ENCODE measurements at places on chromosomes 4 and X.

DNA sequence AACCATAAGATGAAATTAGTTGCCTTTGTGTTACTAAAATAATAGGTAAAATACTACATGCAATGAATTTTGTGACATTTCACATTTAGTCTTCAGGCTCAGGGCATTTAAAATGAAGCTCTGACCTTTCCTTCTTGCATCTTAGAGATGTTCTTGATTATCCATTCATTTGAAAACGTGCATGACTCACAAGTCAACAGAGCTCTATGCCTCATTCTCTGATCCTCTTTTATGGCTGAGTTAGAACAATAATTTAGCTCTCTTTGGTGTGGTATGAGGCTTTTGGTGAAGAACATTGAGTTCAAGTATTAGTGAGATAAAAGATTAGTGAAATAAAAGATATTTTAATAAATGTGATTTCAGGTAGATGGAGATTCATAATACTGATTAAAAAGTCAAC lies 66.5 kb downstream of the TIGD2 start:
- DNase-seq, result no peak

DNA sequence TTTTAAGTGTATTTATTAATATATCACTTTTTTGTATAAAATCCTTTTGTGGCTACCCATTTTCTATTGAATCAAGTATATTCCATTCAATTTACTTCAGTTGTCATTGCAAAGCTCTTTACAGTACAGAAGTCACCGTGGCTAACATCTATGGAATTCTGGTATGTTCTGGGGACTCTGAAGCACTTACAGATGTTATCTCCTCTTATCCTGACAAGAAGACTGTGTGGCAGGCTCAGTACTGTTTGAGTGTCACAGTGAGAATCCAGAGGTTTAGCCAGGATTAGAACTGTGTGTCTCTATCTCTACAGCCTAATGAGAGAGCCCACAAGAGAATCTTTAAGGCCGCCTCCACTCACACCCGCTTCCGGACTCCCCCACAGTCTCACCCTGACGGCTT lies 78.2 kb upstream of the SORBS2 start:
- no peak for DNase-seq

DNA sequence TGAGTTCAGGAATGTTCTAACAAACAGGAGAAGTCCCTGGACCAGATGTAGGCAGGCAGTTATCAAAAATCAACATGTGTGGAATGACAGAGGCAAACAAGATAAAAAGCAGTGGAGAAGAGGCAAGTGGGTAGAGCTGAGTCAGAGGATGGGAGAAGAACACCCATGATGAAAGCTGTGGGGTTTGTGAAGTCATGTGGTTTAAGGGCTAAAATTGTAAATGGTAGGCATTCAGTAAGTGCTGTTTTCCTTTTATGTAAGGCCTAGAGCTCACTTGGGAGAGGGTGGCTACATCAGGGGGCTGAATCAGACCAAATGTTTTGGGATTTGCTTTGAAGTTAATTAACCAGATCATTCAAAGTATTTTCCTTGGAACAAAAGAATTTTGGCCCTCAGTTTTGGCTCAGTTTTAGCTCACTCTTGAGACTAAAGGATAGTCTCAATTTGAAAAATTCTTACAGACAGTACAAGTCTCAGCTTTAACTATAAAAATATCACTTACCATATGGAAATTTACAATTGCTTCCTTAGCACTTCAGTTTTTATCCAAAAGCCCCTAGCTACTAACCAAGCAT lies 114.5 kb upstream of the PCDH7 start:
- DNase-seq, result no peak

- DNase-seq, result no peak
Observed at GRCh38 chr4:172489861-172490260, 676.7 kb downstream of the GALNTL6 start.

- peak; percentile 83 for DNase-seq
Observed at GRCh38 chr4:78602334-78602733, 50.8 kb downstream of the ANXA3 start.

DNA sequence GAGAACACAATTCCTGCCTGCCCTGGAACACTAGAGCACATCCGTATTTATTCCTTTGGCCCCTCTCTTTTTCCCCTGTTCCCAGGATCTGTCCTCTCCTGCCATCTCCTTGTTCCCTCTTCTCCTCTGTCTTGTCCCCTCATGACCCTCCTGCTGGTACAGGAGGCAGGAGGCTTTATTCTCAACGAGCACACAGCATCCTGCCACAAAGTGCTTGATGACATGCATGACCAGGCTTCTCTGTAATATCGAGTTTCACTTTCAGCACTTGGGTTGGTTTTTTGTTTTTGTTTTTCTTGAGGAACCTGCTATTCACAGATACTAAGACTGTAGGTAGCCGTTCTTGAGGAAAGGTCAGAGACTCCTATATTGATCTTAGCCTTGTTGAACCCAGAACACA lies 35.3 kb downstream of the NALF2 start:
- no peak for DNase-seq

GRCh38 chrX:77693594-77693993 lies 92.4 kb downstream of the ATRX start:
- no peak for DNase-seq

GRCh38 chrX:147738265-147738664 lies 173.5 kb upstream of the FMR1 start:
- DNase-seq, result no peak

DNA sequence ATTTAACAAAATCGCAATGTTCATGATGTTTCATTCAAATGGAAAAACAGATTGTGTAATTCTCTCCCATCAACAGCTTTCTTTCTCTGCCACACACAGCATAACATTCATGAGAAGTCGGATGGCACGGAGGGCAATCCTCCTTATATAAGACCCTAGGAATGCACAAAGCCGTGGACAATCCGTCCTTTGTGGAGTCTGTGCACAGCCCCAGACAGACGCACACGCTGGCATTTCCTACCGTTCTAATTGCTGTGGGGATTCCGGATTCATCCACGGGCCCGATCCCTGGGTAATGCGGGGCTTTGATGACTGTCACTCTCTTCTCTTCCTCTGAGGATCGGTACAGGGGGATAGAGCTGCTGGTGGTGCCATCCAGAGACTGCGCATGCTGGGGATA lies 121.9 kb upstream of the PDLIM3 start:
- DNase-seq, result no peak

DNA sequence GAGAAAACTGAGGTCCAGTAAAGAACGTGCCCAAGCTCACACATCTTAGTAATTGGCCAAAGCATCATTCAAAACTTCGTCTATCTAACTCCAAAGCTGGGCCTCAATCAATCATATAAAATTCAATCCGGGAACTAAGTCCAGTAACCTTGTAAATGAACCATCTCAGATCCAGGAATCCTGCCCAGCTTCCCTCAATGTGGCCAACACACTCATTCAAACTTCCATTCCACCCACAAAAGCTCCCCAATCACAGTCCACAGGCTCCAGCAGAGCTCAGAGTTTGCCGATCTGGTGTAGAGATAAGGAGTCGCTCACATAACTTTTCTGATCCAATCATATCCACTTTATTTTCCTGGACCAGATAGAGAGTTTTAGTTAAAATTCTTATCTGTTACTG lies 144.8 kb downstream of the SPATA18 start:
- DNase-seq, result no peak

GRCh38 chr4:181308476-181309312 lies 934.5 kb upstream of the TENM3 start:
- no peak for DNase-seq

DNA sequence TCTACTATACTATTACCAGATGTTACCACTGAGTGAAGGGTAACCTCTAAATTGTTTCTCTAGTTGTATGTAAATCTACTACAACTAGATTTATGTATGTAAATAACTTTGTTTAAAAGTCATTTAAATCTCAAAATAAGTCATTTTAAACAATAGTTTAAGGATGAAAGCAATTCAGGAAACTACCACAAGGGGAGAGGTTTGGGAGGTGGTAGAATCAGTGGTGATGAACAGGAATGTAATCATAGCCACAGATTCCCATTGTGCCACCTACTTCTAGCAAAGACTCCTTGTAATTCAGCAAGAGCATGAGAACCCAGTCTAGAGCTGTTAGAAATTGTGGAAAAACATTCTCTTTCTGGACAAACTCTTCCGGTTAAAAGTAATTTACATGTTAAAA lies 234.6 kb downstream of the SLC7A11 start:
- no peak for DNase-seq

- no peak for DNase-seq
Observed at GRCh38 chr4:150224896-150225591, 146.8 kb downstream of the DCLK2 start.

DNA sequence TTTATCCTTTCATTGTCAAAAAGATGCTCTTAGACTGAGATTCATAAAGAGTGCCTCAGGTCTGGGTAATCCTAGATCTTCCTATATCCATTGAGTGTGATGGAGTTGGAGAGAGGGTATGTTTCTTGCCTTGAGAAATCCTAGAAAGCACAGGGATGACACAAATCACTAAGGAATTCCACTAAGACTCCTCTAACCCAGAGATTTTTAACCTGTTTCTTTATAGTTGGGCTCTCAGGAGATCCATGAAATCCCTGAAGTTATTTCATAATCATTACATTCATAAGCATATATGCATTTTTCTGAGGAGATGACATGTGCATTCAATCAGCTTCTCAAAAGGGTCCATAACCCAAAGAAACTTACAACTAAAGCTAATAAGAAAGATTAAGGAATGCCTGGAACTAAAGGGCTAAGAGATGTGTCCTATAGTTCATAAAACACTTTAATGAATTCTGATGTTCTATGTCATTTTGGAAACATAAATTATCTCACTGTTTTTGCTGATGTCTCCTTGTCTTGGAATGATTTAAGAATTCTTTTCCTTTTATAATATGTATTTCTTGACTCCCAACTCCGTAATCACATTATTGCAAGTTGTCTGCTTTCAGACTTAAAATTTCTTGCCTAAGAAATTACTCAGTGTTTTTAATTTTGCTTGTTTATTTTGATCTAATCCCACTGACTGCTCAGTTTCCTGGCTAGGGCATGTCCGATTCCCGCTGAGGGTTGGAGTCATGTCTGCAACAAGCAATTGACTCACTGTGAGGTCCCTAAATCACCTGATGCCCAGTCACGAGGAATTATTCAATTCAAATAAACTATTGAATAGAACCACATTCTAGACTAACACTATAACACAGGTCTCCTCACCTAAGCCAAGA lies 2.8 kb upstream of the AMTN start:
- no peak for DNase-seq

GRCh38 chrX:29948653-29949052 lies 266.7 kb upstream of the MAGEB2 start:
- DNase-seq, result no peak

GRCh38 chr4:3010998-3011397 lies 47.6 kb downstream of the GRK4 start:
- DNase-seq, result no peak

- DNase-seq, result no peak
Observed at GRCh38 chr4:181991369-181992108, 251.7 kb upstream of the TENM3 start.

DNA sequence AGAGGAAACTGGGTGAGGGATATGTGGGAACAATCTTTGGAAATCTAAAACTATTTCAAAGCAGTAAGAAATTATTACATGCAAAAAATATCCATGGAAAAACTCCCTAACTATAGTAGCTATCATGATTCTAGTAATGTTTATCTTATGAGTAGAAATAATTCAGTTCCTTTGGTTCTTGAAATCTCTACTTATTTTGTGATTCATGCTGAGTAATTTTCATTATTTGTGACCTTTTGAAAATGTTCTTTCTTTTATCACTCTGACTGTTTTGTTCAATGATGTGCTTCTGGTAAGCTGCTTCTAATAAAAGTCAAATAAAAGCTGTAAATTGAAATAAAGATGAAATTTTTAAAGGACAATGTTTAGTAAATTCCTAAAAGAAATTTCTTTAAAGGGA lies 40.4 kb upstream of the MAGEB10 start:
- no peak for DNase-seq

DNA sequence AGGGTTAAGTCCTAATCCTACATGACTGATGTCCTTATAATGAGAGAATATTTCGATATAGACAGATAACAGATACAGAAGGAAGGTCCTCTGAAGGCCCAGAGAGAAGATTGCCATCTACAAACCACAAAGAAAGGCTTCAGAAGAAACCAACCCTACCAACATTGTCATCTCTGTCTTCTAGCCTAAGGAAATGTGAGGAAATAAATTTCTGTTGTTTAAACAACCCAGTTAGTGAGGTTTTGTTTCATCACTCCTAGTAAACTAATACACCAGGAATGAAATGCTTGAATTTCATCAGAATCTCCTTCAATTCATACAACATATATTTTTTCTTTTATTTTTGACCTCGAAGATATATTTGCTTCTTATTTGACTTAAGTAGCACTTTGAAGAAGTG lies 1527.8 kb downstream of the STIM2 start:
- no peak for DNase-seq

DNA sequence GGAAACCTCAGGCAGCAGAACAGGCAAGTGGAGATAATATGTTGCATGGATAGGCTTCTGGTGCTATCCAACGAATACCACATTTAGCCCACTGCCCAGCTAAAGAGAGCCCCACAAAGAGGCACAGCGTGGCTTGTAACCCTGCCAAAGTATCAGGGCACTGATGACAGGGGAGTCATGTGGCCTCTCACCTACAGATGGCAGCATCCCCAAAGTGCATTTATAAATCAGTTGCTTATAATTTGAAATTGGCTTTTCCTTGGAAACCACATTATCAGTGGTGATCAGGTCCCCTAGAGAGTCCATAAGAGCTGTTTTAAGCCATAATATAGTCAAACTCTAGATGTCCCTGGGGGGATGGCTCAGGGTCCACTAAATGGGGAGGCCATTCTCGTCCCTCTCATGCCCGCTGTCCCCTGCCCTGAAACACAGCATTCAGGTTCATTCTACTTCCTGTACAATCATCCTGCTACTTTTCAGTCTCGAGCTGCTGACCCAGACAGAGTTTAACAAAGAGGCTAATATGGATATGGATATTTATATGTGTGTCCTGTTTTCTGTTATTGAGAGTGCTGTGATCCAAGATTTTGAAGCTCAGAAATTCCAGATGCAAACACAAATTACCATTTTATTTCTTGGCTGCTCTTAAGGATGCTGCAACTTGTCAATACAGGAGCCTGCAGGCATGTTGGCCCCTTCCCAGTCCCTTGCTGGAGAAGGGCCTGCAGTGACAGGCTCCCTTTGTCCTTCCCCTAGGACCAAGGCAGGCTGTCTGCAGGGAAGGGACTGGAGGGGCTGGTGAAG lies 28.5 kb downstream of the SRPX start:
- DNase-seq, result no peak

Data from NCI-H446 (cell line).